ENCODE measurements at places on chromosomes 2 and 18.

- no peak for DNase-seq
Measured at GRCh38 chr2:121345101-121345500, 60.1 kb upstream of the TFCP2L1 start.

- DNase-seq: peak; percentile 62
Measured at GRCh38 chr2:219645631-219646527, 18.4 kb downstream of the SLC4A3 start.

GRCh38 chr2:8370258-8370802 lies 311.5 kb upstream of the ID2 start:
- no peak for DNase-seq

GRCh38 chr2:176597916-176598315 lies 328.7 kb downstream of the MTX2 start:
- DNase-seq: no peak

GRCh38 chr2:226693521-226693920 lies 106.1 kb downstream of the IRS1 start:
- DNase-seq: no peak

DNA sequence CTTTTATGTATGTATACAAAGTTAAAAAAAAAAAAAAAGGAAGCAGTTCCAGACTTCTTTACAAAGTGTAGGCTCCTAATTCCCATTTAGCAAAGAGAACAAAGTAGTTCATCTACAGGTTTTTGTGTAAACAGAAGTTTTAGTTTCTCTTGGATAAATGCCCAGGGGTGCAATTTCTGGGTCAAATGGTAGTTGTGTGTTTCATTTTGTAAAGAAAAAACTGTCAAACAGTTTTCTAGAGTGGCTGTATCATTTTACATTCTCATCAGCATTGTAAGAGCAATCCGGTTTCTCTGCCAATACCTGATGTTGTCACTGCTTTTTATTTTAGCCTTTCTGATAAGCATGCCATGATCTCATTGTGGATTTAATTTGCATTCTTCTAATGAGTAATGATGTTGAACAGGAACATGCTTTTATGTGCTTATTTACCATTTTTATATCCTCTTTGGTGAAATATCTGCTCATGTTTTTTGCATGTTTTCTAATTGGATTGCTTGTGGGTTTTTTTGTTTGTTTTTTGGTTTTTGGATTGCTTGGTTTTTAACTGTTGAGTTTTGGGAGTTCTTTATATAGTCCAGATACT lies 16.6 kb upstream of the PSME4 start:
- no peak for DNase-seq

DNA sequence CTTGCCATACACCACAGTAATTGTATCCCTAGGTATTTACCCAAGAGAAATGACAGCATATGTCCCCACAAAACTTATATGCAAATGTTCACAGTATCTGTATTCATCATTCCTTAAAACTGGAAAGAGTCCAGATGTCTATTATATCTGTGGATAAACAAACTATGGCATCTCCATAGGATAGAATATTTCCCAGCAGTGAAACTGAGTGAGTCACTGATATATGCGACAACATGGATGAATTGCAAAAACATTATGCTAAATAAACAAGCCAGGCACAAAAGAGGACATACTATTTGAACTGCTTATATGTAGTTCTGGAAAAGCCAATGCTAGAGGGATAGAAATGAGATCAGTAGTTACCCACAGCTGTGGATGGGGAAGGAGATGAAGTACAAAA lies 359.4 kb upstream of the DSEL start:
- peak; percentile 1 for DNase-seq

- no peak for DNase-seq
Measured at GRCh38 chr2:25740810-25741381, 67.5 kb upstream of the DTNB start.

DNA sequence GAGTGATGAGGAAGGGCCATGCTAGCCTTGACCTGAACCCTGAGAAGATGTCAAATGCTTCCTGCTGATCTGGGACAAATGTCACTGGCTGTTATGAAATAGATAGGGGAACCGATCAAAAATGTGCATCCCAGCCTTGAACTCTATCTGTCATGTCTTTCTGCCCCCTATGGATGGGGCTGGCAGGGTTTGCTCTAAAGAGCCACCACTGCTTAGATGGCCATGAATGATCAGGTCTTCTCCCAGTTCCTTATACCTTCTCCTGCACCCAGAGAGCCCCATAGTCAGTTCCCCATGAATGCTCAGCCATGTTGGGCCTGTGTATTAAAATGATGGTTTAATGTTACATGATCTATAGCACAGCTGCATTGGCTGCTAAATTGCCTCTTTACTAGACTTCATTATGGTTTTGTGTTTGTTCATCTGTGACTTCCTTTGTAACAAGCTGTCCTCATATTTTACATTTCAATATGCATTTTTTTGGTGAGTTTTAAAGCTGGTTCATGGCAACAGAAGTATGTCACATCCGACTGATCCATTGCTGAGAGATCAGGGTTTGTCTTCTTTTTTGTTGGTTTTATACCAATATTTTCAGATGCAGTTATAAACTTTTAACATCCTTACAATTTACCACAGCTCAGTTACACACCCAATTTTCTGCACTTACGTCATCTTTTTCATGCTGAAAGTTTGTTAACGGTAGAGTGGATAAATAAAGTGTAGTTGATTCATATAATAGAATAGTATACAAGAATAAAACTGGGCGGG lies 56.3 kb upstream of the SMAD2 start:
- peak; percentile 58 for DNase-seq

GRCh38 chr2:209380293-209380692 lies 43.6 kb upstream of the MAP2 start:
- DNase-seq: no peak

DNA sequence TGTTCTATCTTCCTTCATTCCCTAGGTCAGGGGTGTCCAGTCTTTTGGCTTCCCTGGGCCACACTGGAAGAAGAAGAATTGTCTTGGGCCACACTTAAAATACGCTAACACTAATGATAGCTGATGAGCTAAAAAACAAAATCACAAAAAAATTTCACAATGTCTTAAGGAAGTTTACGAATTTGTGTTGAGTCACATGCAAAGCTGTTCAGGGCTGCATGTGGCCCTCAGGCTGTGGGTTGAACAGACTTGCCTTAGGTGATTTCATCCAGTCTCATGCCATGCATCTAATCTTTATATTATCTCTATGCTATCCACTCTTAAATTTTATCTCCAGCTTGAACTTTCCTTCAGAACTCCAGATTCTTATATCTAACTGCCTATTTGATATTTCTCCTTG lies 80.1 kb downstream of the CCDC85A start:
- DNase-seq: no peak

GRCh38 chr18:35917043-35917442 lies 55.4 kb upstream of the RMP24 start:
- DNase-seq: no peak

DNA sequence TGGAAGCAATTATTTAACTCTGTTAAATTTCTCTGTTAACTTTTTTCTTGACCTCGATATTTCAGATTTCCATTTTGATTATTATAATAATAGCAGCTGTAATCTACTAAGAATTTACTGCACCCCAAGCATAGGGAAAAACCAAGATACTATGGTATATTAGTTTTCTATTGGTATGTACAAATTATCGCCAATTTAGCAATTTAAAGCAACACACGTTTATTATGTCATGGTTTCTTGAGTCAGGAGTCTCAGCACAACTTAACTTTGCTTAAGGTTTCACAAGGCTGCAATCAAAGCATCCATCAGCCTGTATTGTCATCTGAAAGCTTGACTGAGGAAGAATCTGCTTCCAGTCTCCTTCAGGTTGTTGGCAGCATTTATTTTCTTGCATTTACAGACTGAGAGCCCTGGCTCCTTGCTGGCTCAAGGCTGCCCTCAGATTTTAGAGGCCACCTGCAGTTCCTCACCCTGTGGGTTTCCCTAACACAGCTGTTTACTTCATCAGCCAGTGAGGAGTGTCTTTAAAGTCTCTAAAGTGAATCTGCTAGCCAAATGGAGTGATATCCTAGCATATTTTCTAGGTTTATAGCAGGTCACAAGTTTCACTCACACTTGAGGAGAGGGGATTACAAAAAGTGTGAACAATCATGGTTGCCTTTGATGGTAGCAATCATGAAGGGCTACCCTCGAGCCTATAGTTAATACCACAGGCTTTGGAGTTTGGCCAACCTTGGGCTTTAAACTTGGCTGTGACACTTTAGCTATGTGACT lies 4.4 kb upstream of the VPS54 start:
- DNase-seq: peak; percentile 5

- no peak for DNase-seq
Measured at GRCh38 chr2:51079945-51080344, 48.0 kb upstream of the NRXN1 start.

- no peak for DNase-seq
Measured at GRCh38 chr18:2036086-2036485, 535.2 kb downstream of the METTL4 start.

DNA sequence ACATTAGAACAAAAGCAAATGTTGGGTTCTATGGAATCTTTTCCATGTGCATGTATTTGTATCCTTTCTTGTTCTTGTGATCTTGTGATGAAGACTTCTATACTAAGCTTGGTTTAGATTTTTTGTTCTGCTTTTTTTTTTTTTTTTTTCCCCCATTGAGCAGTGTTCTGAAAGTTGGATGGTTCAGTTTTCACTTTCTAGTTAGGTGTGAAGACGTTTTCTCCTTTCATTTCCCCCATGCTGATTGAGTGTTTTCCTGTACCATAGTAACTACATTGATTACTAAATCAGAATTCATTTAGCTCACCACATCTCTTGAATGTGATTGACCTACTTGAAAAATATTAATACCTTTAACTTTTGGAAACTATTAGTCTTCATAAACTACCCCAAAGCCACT lies 34.1 kb downstream of the NOP58 start:
- no peak for DNase-seq

- no peak for DNase-seq
Measured at GRCh38 chr2:108805782-108806181, 19.2 kb downstream of the CCDC138 start.

DNA sequence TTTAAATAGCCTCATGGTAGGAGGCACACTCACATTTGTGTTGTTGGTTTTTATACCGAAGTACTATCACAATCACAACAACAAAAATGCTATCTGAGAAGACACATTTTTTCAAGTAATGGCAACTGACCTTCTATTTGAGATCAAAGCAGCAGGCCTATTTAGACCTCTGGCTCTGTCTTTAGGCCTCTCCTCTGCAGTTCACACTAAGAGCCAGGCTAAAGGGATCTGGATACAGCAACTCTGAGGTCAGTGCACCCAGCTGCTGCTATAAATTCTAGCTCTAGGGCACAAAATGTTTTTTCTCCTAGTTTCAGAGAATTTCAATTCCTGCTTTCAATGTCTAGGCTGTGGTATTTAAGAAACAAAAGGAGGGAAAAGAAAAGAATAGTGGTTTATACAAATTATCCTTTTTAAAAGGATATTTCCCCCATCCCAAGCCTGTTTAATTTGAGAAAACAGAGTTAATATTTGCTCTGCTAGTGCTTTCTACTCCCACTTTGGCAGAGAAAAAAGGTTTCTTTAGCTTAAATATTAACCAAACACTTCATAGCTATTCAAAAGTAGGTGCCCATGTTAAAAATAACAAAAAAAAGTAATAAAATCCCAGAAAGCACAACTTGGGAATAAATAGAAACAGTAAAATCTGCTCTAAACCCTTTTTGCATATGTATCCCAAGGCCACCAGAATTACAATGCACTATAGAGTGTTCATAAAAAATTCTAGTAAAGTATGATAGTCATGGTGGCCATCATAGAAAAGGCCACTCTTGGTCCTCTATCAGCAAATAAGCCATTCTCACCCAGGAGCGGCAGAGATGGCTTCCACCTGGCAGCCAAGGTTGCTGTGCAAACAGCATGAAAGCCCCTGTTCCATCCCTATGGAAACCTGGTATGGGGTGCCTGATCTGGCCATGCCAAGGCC lies 293.6 kb upstream of the SESTD1 start:
- DNase-seq: no peak

- peak; percentile 52 for DNase-seq
Measured at GRCh38 chr2:175309799-175310198, 128.3 kb upstream of the ATP5MC3 start.

GRCh38 chr18:10444314-10445006 lies 10.0 kb upstream of the APCDD1 start:
- DNase-seq: peak; percentile 38

- no peak for DNase-seq
Measured at GRCh38 chr2:161417438-161418274, 1.6 kb downstream of the TBR1 start.

DNA sequence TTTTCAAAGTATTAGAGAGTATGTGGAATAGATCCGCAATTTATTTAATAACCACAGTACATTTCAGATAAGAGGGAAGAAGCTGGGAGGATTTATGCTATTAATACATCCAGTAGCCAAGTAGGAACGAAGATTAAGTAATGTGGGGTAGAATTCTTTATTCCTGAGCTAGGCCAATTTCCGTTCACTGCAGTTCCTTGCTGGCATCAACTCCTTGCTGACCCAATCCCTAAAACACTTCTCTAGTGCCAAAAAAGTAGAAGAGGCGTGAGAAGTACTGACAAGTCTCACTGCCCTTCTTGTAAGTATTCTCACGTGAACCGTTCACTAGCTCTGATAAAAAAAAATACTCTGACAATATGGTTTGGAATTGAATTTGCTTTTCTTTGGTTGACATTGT lies 211.4 kb downstream of the EPHA4 start:
- no peak for DNase-seq

DNA sequence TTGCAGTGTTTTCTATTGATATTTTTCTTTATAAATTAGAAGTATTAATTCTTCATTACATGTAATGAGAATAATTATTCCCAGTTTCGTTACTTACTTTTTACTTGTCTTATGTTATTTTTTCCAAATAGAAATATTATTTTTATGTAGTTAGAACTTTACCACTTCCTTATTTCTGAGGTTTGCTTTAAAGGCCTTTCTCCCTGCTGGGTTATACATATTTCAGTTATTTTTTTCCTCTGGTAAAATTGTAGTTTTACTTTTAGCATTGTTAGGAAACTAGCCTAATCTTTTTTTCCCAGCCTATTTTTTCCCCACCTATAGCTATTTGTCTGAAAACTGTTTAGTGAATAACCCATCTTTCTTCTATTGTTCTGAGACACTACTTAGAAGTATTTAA lies 17.1 kb downstream of the RNF144A start:
- DNase-seq: no peak

DNA sequence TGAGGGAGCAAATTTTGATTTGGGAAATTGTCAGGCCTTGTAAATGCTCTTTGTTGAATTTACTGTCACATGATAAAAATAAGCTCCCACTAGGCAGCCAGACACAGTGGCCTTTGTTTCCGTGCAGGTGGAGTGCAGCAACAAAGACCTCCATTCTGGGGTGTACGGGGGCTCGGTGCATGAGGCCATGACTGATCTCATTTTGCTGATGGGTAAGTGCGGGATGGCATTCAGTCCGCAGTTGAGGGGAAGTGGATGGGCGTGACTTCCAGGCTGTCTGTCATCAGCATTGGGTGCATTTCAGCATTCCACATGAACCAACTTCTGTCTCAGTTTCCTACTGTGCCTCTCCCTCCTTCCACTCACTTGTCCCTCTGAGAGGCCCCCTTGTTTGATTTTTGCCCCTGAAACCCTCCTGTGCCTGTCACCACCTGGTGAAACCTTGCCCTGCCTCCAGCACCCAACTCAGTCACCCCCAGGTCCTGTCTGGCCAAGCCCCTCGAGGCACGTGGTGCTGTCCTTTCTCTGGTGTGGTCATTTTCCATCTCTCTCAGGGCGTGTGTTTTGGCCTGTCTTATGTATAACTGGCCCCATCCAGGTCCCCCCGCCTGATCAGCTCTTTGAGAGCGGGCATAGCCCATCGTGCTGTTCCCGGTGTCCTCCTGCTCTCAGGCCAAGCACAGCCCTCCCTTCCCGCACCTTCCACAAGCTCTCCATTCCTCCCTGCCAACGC lies 16.3 kb downstream of the CNDP2 start:
- DNase-seq: no peak

All from SW480 (cell line).